Activated T-helper 2 cell treated with anti-CD3 and anti-CD28 coated beads, Interferon-gamma antibody, Interleukin-2, Interleukin-4, amounts not matched to agents 10 μg/mL and 5 μg/mL and 100 μg/mL, durations not matched to agents 14 hours and 24 hours and 36 hours (primary cell): ENCODE measurements at places on chromosomes 7 and 10.

DNA sequence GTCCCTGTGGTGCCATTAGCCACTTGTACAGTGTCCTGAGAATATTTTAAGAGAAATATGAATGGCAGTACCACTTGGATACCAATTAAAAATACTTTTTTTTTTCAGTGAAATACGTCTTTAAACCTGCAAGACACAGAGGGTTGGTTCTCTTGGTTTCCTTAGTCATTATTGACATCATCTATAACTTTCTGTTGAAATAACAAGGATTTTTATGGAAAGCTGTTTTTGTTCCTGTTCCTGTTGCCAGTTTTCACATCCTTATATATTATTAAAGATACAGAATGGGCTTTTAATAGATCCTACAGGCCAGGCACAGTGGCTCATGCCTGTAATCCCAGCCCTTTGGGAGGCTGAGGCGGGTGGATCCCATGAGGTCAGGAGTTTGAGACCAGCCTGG lies 579.9 kb downstream of the AUTS2 start:
- DNase-seq, result no peak

GRCh38 chr7:47191876-47192291 lies 390.0 kb downstream of the TNS3 start:
- no peak for DNase-seq

GRCh38 chr7:155681663-155682062 lies 37.2 kb downstream of the RBM33 start:
- DNase-seq, result no peak

- DNase-seq, result no peak
Observed at GRCh38 chr10:29295813-29296212, 6.9 kb downstream of the LYZL1 start.

GRCh38 chr7:471866-472639 lies 47.6 kb downstream of the PDGFA start:
- DNase-seq, result no peak

DNA sequence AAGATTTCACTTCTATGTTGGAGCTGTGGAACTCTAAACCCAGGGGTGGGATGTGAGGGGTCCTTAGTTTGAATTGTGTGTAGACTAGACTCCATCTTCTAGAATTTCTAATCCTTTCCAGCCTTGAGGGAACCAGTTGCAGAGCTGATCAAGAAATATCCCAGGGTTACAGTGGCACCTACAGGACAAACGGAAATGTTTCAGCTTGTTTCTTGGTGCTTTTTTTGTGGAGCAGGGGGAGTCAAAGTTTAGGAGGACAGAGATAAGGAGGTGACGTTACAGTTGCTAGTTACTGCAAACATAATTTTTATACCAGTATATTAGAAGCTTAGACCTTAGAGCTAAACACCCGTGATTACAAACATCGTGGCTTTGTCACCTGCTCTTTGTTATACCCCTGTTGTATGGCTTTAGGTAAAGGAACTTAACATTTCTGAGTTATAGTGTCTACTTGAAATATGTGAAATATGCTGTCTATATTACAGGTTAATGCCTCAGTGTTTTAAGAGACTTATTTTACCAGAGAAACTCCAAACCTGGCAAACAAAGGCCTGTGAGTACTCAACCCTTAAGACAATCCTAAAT lies 84.5 kb upstream of the DYNC1I1 start:
- DNase-seq, result no peak

DNA sequence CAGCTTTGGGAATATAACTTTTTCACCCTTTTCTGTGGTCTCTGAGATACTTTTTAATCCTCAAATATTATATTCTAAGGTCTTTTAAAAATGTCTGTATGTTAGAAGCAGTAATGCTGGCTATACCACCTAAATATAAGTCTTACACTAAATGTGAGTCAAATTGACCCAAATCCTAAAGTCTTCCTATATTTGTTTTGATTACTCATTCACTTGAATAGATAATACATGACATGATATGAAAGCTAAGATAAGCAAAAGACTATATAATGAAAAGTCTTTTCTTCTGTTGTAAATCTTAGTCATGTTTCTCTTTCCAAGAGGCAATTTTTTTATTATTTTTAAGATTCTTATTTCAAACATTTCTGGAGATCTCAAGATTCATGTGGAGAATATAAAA lies 64.2 kb downstream of the HDAC9 start:
- no peak for DNase-seq

DNA sequence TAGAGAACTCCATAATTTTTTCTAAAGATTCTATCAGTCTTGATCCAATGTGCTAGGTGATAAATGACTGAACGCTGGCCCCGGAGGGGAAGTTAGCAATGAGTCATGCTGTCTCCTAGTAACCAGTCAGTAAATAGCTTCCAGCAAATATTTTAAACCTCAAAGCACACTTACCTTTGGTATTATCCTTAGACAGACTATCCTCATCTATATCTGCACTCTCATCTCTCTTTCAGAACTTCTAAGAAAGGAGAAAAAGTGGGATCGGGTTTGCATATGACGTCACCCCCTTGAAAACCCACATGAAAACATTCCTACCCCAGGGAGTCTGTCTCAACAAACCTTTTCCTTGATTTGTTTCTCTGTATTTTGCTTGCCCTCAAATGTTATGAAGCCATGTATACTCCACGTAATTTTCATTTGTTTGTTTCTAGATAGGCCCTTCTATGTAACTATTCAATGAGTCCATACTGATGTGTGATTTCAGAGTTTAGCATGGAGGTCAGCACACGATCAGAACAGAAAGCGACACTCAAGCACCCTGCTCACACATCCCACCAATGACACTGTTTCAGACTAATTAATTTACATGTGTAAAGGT lies 174.9 kb upstream of the NRP1 start:
- no peak for DNase-seq

DNA sequence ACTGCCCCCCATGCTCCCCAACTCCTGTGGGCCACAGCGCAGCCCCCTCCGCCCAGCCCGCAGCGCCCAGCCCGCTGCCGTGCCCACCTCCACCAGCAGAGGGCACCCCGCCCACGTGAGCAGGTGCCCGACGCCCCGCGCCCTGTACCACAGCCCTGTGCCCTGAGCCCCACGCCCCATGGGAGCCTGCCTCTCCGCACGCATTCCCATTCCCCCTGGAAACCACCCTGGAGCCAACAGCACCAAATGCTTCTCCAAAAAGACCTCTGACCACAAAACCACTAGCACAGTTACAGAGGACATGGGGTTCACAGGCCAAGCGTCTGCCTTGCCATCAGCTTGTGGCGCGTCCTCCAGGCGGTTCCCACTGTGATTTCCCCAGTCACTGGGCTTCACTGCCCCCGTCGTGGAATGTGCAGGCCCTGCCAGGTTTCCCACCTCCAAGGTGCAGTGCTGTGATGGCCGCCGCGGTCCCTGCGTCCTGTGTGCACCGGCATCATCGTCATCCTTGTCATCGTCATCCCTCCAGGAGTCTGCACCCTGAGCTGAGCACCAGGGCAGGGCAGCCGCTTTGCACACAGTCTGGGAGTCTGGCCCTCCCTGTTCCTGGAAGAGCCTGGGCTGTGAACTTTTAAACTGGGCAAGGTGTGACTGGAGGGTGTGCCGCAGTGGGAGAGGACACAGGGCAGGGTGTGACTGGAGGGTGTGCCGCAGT lies 61.7 kb downstream of the PWWP2B start:
- DNase-seq, result peak; percentile 48

GRCh38 chr7:144011458-144012230 lies 11.5 kb downstream of the OR6B1 start:
- no peak for DNase-seq

- DNase-seq, result no peak
Observed at GRCh38 chr7:10934292-10934691, 39.4 kb upstream of the PHF14 start.

GRCh38 chr10:42979721-42980467 lies 97.0 kb upstream of the RET start:
- DNase-seq, result no peak

GRCh38 chr10:90927293-90927692 lies 6.4 kb upstream of the ANKRD1 start:
- DNase-seq, result no peak

DNA sequence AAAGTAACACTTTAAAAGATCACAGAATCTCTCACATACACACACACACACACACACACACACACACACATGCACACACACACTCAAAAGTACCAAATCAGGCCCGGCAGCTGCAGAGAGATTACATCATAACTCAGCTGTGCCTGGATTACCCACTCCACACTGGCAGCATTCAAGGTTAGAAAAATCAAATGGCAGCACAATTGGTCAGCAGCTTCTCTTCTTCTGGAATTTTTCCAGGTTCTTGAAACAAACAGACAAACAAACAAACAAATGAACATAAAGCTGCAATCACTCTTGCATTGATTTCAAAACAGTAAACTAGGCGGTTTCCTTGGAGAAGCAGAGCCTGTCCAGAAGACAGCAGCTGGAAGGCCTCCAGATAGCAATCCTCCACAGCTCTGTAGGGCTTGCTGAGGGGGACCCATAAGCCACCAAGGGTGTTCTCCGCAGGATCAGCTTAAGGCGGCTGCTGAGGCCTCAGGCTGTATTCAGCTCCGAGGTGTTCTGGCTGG lies 24.5 kb upstream of the FAM133B start:
- DNase-seq, result no peak

DNA sequence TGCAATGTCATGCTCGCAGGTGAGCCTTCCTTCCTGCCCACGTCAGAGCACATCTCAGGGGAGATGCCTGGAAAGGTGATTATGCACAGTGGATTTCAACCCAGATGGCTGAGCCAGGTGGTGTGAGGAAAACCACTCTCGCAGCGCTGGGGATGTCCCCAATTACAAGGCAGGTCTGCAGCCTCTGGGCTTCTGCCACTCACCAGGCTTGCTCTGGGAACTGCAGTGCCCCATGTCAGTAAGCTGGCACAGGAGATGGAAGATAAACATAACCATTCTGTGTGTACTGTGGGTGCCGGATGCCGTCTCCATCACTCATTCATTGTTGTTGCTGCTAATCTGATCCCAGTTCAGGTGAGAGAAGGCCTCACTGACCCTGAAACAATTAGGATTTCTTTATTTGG lies 222.9 kb upstream of the PITRM1 start:
- DNase-seq, result no peak

DNA sequence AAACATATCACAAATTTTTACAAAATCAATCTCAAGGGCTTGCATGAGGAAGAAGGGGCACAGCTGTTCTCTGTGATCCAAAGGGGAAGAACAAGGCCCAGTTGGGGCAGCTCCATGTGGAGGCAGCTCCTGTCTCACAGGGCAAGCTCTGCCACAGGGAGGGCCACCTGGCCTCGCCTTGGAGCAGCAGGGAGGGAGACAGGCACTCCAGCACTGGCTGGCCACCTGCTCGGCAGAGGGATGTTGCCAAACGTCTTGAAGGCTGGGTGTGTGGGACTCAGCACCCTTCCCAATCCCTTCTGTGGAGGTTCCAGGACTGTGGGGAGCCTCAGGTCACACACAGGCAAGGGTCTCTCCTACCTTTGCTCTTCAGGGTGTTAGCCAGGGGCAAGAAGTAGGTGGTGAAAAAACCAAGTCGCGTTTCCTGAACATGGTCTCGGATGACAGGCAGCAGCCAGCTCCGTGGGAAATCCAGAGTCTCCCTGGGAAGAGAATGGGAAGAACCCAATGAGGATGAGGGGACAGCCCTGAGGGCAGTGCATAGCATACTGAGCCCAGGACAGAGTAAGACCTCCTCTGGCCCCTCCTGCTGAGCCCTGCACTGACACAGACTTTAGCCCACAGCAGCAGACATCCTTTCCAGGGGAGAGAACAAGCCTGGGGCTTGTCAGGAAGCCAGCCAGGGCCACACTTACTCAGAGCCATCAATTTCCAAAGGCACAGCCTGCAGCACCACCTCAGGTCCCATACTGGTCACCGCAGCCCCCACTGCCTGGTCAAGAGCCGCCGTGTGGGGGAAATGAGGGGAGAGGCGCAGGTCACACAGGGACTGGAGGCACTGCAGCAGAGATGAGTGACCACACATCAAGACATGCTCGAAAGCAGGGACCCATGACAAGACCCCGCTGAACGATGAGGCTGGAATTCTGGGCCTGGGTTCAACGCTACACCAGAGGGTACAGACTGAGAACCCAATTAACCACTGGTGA lies 21.9 kb downstream of the RRP12 start:
- DNase-seq, result no peak

DNA sequence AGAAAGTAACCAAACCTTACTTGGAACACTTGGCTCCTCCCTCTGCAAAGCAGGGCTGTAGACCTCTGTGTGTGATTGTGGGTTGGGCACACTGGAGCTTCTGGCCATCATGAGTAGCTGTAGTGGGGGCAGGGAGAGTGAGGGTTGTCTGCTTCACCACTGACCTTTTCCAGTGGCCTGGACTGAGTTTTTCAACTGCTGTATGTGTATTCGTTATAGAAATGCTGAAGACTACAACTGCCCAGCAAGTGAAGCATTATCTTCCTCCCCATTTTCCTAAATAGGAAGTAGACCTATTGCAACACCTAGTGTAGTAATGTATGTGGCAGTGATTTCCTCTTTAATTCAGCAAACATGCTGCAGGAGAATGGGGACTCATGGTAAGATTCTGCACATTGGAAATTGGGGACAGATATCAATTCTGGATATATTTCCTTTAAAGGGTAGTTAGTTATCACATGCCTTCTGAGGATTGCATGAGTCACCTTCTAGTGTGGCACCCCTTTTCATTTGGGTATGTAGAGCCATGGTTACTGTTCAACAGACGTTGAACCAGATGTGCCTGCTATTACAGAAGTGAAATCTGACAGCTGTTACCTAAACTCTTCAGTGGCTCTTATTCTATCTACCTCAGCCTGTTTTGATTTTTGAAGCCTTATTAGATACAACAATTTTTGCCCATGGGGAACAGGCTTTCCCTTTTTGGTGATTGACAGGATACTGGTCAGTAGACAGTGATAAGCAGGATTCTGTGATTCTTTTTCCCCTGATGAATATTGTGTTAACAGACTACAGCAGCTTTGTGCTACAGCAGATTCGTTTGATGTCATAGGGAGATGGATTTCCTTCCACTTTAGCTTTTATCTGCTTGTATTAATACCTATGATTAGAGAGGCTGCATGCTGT lies 130.9 kb downstream of the SND1 start:
- DNase-seq, result no peak

GRCh38 chr10:117964536-117964935 lies 82.2 kb downstream of the RAB11FIP2 start:
- no peak for DNase-seq

GRCh38 chr7:50679218-50680007 lies 103.3 kb downstream of the GRB10 start:
- DNase-seq, result no peak

DNA sequence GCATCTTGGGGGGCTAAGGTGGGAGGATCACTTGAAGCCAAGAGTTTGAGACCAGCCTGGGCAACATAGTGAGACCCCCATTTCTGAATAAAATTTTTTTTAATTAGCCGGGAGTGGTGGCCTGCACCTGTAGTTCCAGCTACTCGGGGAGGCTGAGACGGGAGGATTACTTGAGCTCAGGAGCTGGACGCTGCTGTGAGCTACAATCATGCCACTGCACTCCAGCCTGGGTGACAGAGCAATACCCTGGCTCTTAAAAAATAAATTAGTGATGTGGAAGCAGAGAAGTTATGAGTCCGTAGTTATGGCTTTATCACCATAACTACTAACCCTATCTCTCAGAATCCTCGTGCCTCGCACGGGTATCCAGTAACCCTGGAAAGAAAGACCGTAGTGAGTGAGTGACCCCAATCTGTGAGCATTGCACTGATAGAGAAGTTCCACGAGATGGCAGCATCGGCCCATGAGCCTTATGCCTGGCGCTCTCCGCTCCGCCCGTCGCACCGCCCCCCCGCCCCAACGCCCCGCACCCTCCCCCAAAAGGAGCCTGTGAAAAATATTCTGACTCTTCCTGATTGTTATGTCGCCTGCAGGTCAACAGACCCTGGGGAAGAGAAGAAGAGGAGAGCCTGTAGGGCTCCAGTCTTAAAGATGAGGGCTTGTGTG lies 4.9 kb upstream of the SLC29A3 start:
- DNase-seq, result peak; percentile 40

- no peak for DNase-seq
Observed at GRCh38 chr7:112877691-112878460, 87.7 kb upstream of the TMEM168 start.
